Small intestine (tissue), 16 donors: ENCODE measurements at places on chromosomes 6 and 20. TPM values are rescaled to one million over a fixed set of nuclear protein-coding genes. Genes with fewer than 3 reads are reported as not detected.
A peak's percentile ranks its signal among the peaks of the same experiment; 100 is the strongest.

Gene CDSN
- 0.07 TPM for polyA plus RNA-seq

Gene PREX1
- polyA plus RNA-seq: 7.6 TPM

Gene LIME1
- polyA plus RNA-seq: 10.8 TPM

Gene SIRPG
- 0.98 TPM for polyA plus RNA-seq

GRCh38 chr6:24648276-24648675, 2.3 kb upstream of the KIAA0319 start:
- no peaks in the 10 kb centered on the region for H3K27me3 ChIP-seq
- no peak overlapping the region for H3K27ac ChIP-seq
- H3K4me3 ChIP-seq: no peak overlapping the region
- DNase-seq: no peak
- H3K4me1 ChIP-seq: peaks cover 5% of the 10 kb centered on the region
- peaks cover 10% of the 10 kb centered on the region for H3K36me3 ChIP-seq

- H3K27ac ChIP-seq: no peak overlapping the region
- peak; percentile 54 for DNase-seq
- H3K36me3 ChIP-seq: no peaks in the 10 kb centered on the region
- no peaks in the 10 kb centered on the region for H3K27me3 ChIP-seq
These were observed 137.4 kb upstream of the HDAC2 start for GRCh38 chr6:114108119-114109002.

DNA sequence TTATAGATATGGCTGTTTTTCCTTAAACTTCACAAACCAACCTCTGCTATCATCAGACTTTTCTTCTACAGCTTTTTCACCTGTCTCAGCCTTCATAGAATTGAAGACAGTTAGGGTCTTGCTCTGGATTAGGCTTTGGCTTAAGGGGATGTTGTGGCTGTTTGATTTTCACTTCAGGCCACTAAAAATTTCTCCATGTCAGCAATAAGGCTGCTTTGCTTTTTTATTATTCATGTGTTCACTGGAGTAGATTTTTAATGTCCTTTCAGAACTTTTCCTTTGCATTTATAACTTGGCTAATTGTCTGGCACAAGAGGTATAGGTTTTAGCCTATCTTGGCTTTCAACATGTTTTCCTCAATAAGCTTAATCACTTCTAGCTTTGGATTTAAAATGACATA, 392.6 kb downstream of the RFPL4B start:
- H3K4me3 ChIP-seq: no peak overlapping the region
- no peak for DNase-seq
- no peaks in the 10 kb centered on the region for H3K27me3 ChIP-seq
- H3K27ac ChIP-seq: no peak overlapping the region
- no peaks in the 10 kb centered on the region for H3K4me1 ChIP-seq

GRCh38 chr20:5354901-5355300, 38.1 kb upstream of the PROKR2 start:
- no peak overlapping the region for H3K4me3 ChIP-seq
- no peaks in the 10 kb centered on the region for H3K27me3 ChIP-seq
- no peaks in the 10 kb centered on the region for H3K36me3 ChIP-seq
- DNase-seq: no peak
- no peaks in the 10 kb centered on the region for H3K4me1 ChIP-seq

DNA sequence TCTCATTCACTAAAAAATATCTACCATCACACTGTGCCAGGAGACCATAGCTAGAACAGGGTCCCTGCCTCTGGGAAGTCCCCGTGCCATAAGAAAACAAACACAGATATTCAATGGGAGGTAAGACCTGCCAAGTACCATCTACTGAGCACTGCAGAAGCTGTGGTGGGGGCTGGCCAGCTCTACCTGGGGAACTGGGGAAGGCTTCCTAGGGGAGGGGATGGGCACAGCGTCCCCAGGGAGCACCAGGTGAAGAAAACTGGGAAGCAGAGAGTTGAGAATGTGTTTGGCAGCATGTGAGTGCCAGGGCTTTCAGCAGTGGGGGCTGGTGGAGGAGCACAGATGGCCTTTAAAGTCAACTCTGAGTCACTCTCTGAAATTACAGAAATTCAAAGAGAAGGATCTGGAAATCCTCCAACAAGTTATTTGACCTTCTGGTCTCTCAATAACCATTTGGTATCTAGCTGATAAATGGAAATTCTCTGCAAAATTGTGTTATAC, 85.2 kb downstream of the SHLD1 start:
- peak overlapping the region; percentile 60 for H3K27ac ChIP-seq
- no peaks in the 10 kb centered on the region for H3K36me3 ChIP-seq
- peak; percentile 24 for DNase-seq
- H3K27me3 ChIP-seq: no peaks in the 10 kb centered on the region
- peaks cover 6% of the 10 kb centered on the region for H3K4me1 ChIP-seq

DNA sequence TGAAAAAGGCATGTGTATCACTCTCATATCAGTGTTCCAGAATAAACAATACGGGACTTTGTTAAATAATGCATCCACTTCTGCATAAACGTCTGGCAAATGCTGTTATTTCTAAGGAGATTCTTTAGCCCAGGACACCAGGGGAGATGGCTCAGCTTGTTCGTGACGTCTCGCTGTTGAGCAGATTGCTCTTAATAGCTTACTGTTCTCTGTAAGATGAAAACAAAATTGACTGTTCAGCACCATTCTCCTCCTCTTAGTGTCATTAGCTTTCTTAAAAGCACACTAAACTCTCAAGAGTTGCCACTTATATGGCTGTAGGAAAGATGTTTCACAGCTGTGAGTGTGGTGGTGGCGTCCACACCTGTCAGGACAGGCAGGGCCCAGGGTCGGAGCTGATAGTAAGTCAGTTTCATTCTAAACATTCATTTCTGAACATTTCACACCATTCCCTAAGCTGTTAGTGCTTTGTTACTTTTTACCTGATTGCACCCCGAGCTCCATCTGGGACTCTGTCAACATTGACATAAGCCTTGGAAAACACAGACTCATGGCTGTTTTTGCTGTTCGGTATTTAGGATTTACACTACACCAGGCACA, 132.1 kb downstream of the ZDHHC14 start:
- H3K4me1 ChIP-seq: no peaks in the 10 kb centered on the region
- H3K36me3 ChIP-seq: peaks cover 18% of the 10 kb centered on the region
- DNase-seq: no peak
- no peak overlapping the region for H3K4me3 ChIP-seq

GRCh38 chr6:36912586-36912985, 26.8 kb downstream of the C6orf89 start:
- peaks cover 56% of the 10 kb centered on the region for H3K36me3 ChIP-seq
- peaks cover 9% of the 10 kb centered on the region for H3K4me1 ChIP-seq
- H3K27ac ChIP-seq: no peak overlapping the region
- DNase-seq: no peak

DNA sequence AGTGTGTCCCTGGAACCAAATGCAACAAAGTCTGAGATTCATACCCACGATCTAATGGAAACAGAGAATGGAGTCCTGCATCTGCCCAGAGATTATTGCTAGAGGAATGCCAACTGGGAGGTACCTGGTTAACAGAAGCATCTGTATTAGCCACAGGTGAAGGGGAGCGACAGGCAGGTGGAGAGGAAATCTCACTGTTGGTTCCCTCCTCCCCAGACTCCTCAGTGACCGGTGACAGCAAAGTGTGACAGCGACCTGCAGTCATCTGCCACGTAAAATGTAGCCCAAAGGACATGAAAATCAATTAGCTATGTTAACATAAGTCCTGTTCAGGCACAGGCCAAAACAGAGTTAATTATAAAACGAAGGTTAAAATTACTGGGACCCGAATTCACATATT, 336.6 kb downstream of the SYNE1 start:
- no peak overlapping the region for H3K27ac ChIP-seq
- H3K4me1 ChIP-seq: no peaks in the 10 kb centered on the region
- H3K36me3 ChIP-seq: no peaks in the 10 kb centered on the region
- H3K4me3 ChIP-seq: no peak overlapping the region
- DNase-seq: no peak

DNA sequence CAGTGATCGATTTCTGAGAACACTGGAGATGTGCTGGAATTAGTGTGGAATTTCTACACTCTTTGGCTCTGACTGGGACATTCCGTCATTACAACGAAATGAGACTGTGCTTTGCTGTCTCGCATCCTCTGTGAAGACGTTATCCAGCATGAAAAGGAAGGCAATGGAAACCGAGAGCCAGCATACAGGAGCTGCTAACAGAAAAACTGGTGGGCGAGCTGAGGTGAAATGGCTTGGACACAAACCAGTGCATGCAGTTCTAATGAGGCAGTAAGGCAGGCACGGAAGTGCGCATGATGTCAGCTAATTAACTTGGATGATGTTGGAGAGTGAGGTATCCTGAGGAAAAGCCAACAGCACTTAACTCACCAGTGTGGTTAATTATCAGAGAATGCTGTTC, 202.8 kb upstream of the AGPAT4 start:
- peak overlapping the region; percentile 17 for H3K27ac ChIP-seq
- H3K27me3 ChIP-seq: no peaks in the 10 kb centered on the region
- H3K4me1 ChIP-seq: no peaks in the 10 kb centered on the region
- DNase-seq: peak; percentile 18
- no peaks in the 10 kb centered on the region for H3K36me3 ChIP-seq

DNA sequence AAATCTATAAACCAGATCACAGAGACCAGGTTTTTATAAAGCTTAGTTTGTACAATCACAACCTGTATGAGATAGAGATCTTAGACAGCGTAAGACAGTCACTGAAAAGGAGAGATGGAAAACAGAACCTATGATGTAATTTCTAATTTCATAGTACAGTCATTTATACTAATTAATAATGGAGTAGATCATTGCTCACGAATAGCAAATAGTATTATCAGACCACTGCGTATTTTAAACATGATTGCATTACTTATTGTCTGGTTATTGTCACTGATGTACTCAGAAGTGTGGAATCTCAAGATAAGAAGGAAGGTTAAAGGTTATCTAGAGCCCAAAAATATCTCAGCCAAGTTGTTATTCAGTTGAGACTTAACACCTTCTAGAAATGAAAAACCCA, 115.6 kb downstream of the KHDC1L start:
- no peak overlapping the region for H3K4me3 ChIP-seq
- H3K27ac ChIP-seq: no peak overlapping the region
- H3K36me3 ChIP-seq: no peaks in the 10 kb centered on the region
- no peaks in the 10 kb centered on the region for H3K27me3 ChIP-seq
- H3K4me1 ChIP-seq: no peaks in the 10 kb centered on the region

DNA sequence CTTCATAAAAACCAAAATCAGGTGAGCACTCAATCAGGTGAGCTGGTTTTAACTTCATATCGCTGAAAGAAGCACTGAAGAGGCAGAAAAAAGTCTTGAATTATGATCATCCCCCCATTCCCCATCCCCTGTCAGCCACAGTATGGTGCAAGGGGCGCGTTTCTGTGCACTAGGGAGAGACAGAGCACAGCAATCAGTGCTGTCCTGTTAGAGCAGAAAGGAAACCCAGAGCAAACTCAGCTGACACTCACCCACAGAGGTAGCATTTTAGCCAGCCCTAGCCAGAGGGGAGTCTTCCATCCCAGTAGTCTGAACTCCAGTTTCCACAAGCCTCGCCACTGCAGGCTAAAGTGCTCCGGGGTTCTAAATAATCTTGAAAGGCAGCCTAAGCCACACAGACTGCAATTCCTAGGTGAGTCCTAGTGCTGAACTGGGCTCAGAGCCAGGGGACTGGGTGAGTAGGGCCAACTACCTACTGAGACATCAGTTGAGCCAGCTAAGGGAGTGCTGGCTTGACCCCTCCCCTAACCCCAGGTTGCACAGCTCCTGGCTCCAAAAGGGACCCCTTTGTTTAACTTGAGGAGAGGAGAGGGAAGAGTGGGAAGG, 1352.6 kb upstream of the GJE1 start:
- H3K4me1 ChIP-seq: peaks cover 11% of the 10 kb centered on the region
- peak; percentile 44 for DNase-seq
- no peaks in the 10 kb centered on the region for H3K27me3 ChIP-seq
- no peak overlapping the region for H3K4me3 ChIP-seq
